ENCODE measurements at places on chromosomes 12 and 14. TPM values are rescaled to one million over a fixed set of nuclear protein-coding genes. Genes with fewer than 3 reads are reported as not detected.

The FBLN5 gene
- total RNA-seq: 0.60 TPM

The KRT81 gene
- total RNA-seq: not detected

The ARHGAP9 gene
- not detected for total RNA-seq

The CD4 gene
- 0.07 TPM for total RNA-seq

The OVCH1 gene
- not detected for total RNA-seq

The GPRC5D gene
- total RNA-seq: not detected

The KSR2 gene
- 0.01 TPM for total RNA-seq

The NR2C1 gene
- 22.4 TPM for total RNA-seq

The CD163L1 gene
- 6.8 TPM for total RNA-seq

The CCND2 gene
- total RNA-seq: 1.4 TPM

The CCDC184 gene
- not detected for total RNA-seq

The KIF26A gene
- not detected for total RNA-seq

The BEGAIN gene
- not detected for total RNA-seq

The PPP4R4 gene
- total RNA-seq: 19.8 TPM

The TSHR gene
- not detected for total RNA-seq

The IL23A gene
- 0.35 TPM for total RNA-seq

The CLEC2D gene
- 2.5 TPM for total RNA-seq

The OTX2 gene
- not detected for total RNA-seq

The PRICKLE1 gene
- total RNA-seq: not detected

The HNF1A gene
- 27.0 TPM for total RNA-seq

The KRT6C gene
- not detected for total RNA-seq

The CHGA gene
- total RNA-seq: not detected

The C12orf54 gene
- not detected for total RNA-seq

The SLC10A1 gene
- total RNA-seq: not detected

The SLC35F4 gene
- not detected for total RNA-seq

The NPAS3 gene
- not detected for total RNA-seq

The ACSM4 gene
- total RNA-seq: not detected

The CHMP4A gene
- 140 TPM for total RNA-seq

The HRK gene
- total RNA-seq: not detected

The PRKAG1 gene
- total RNA-seq: 32.8 TPM

The CLEC9A gene
- total RNA-seq: not detected

The DIP2B gene
- total RNA-seq: 52.4 TPM

The LUM gene
- total RNA-seq: not detected

The LRIG3 gene
- 9.9 TPM for total RNA-seq

The ANG gene
- 50.4 TPM for total RNA-seq

All from HepG2 (cell line).